ENCODE measurements at places on chromosomes 12 and 14.

DNA sequence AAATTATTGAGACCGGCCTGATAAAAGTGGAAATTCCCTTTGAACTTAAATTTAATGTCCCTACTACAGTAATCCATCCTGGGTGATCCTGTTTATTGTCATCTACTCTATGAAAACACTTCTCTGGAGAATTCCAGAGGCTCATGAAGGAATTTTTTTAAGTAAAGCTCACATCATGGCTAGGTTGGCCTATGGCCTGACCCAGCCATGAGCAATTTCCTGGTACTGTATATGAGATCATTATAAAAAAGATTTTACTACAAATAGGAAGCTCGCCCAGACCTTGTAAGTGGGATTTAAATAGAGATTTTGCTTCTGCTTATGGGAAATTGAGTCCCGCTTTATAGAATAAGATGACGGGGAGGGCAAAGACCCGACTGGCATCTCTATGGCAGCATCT, 215.5 kb downstream of the DPF3 start:
- no peak for DNase-seq

- peak; percentile 19 for DNase-seq
Measured at GRCh38 chr12:108561852-108562347, 496 bp upstream of the ISCU start.

GRCh38 chr14:32381869-32382268, 52.8 kb downstream of the AKAP6 start:
- no peak for DNase-seq

DNA sequence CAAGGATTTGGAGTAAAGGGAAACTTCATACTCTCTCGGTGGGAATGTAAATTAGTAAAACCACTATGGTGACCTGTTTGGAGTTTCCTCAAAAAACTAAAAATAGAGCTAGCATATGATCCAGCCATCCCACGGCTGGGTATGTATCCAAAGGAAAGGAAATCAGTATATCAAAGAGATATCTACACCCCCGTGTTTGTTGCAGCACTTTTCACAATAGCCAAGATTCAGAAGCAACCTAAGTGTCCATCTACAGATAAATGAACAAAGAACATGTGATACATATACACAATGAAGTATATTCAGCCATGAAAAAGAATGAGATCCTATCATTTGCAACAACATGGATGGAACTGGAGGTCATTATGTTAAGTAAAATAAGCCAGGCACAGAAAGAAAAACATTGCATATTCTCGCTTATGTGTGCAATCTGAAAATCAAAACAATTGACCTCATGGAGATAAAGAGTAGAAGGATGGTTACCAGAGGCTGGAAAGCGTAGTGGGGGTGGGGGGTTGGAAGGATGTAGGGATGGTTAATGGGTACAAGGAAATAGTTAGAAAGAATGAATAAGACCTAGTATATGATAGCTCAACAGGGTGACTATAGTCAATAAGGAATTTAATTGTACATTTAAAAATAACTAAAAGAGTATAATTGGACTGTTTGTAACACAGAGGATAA, 468.0 kb downstream of the BCAT1 start:
- no peak for DNase-seq

GRCh38 chr14:33767586-33768457, 183.1 kb downstream of the EGLN3 start:
- DNase-seq = no peak

DNA sequence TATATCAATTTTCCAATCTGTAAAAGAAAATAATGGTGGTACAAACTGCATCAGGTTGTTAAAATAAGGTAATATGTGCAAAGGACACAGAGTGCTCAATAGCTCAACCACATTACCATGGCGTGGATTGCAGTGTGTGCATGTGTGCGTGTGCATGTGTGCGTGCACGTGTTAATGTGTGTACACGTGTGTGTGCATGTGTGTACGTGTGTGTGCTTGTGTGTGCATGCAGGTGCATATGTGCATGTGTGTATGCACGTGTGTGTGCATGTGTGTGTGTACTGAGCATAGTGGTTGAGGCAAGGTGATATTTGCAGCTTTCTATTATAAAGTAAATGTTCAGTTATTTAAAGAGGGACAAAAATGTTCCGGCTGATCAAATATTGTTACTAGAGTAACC, 115.6 kb downstream of the NT5DC3 start:
- DNase-seq = no peak

GRCh38 chr12:51980051-51980808, 26.5 kb upstream of the TAMALIN start:
- peak; percentile 72 for DNase-seq

Measured in stimulated activated CD4-positive, alpha-beta T cell treated with anti-CD3 and anti-CD28 coated beads, Interleukin-15, amount 100 ng/mL, for 24 hours (primary cell).